ENCODE measurements at places on chromosomes 16 and 17. TPM values are rescaled to one million over a fixed set of nuclear protein-coding genes. Genes with fewer than 3 reads are reported as not detected.

- no peak overlapping the region for H3K4me3 ChIP-seq
- no peaks in the 10 kb centered on the region for H3K27me3 ChIP-seq
- peaks cover 12% of the 10 kb centered on the region for H3K36me3 ChIP-seq
Measured at GRCh38 chr17:74810699-74811485, 34.7 kb upstream of the NAT9 start.

DNA sequence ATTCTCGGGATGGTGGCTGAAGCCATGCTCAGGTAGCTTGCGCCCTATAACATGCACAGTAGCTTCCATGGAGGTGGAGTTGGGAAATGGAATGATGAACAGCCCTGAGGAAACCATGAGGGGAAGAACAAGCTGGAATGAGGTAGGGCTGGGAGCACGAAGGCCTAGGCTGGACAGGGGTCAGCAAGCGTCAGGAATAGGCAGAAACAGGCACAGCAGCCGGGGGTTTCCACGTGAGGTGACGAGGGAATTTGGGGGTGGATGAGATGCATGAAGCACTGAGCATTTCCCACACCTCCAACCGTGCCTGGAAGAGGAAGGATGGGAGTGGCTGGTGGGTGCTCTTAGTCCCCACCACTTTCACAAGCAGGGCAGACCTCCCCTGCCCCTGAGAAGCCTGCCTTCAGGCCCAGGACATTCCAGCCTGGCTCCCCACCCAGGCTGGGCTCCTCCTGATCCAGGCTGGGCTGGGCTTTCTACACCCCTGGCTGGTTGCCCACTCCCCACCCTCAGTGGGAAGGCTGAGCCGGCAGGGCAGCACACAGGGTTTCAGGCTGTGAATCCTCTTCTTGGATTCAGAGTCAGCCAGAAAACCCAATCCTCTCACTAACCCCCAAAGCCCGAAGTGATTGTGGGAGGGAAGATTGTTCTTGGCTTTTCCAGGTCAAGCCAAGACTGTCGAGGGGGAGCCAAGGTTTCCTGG, 21.9 kb downstream of the PLEKHG4 start:
- peaks cover 3% of the 10 kb centered on the region for H3K4me1 ChIP-seq
- no peak overlapping the region for H3K27ac ChIP-seq
- no peaks in the 10 kb centered on the region for H3K27me3 ChIP-seq
- no peaks in the 10 kb centered on the region for H3K36me3 ChIP-seq
- DNase-seq = no peak

DNA sequence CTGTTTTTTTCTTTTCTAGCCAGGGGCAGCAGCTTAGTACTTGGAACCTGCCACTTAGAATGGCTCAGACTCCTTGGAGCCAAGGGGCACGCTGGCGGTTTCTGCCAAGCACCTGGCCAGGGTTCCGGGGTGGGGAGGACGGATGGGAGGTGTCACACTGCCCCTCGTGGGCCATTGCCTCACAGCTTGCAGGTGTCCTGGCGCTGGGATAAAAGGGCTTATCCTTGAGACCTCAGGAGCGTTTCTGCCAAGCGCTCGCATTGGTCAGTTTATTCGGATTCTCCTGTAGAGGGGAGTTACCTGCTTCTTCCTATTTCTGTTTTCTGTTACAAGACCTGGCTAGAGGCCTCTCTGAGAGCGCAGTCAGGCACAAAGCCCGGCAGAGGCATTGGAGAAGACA, 234.6 kb downstream of the MSI2 start:
- H3K4me1 ChIP-seq = peaks cover 22% of the 10 kb centered on the region
- no peak overlapping the region for H3K27ac ChIP-seq
- H3K4me3 ChIP-seq = no peak overlapping the region
- no peaks in the 10 kb centered on the region for H3K27me3 ChIP-seq
- H3K36me3 ChIP-seq = peaks cover under 1% of the 10 kb centered on the region

The PLCD3 gene
- total RNA-seq = 4.0 TPM

Data from activated T-helper 2 cell treated with anti-CD3 and anti-CD28 coated beads, Interferon-gamma antibody, Interleukin-2, Interleukin-4, amounts not matched to agents 10 μg/mL and 5 μg/mL and 100 μg/mL, durations not matched to agents 14 hours and 24 hours and 36 hours (primary cell).